Fibroblast of skin of right biceps (primary cell): ENCODE measurements at places on chromosomes 5 and 9.

DNA sequence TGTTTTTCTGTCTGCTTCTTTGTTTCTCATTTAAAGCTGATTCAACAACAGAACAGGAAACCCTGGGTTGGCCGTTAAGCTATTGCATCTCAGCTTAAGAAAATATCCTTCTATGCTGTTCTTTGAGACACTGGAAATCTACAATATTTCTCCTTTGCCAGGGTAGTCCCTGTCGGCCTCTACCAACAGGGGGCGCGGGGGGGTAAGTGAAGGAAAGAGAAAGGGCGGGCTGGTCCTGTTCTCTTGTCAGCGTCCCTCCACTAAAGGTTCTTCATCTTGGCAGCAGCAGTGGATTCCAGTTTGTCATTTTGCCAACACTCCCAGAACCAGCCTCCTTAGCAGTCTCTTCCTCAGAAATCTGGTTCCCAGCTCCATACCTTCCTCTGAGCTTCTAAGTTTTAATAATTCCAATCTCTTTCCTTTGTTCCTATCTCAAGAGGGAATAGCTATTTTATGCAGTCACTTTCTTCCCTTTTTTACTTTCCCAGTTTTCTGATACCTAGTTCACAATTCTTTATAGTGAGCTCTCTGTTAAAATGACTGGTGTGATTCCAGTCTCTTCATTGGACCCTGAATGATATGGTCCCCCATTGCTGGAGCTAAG is 222.3 kb downstream of the GLIS3 start:
- peak; percentile 81 for DNase-seq

DNA sequence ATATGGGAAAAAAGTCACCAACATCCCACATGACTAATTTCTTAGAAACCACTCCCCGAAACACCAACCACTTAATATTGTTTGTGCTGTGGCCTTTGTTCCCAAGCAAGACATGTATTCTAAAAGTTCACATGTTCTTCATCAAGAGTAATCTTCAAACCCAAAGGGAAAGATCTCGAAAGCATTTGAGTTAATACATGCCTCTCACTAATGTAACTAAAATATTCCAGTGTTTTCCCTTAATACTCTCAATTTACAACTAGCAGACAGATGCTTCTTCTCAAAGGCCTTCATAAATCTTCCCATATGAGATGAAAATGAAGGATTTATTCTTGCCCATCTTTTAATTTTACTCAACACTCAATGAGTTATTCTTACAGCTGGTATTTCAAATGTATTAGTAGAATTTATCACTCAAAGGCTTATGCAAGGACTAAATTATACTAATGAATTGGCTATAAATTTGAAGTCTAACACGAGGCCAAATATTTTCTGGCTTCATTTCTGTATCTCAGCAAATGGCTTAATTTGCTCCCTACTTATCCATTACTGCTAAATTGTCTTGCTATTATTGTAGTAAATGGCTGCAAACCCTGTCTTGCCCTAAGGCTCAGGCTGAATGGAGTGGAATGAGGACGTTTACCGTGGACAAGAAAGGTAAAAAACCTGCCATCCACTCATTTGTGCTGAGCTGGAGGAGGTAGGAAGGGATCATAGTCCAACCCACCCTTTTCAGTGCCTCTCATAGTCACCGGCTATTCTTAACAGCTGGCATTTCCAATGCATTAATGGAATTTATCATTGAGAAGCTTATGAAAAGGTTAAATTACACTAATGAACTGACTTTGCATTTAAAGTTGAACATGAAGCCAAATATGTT is 474.4 kb downstream of the RASEF start:
- DNase-seq, result no peak

- DNase-seq, result peak; percentile 79
Measured at GRCh38 chr5:73901043-73901442, 275.0 kb downstream of the ARHGEF28 start.

- DNase-seq, result peak; percentile 85
Measured at GRCh38 chr9:34651876-34652601, at the start of gene IL11RA. IL11RA (plus strand) TSS chr9:34652185; CDS start chr9:34655218, 3,033 bp downstream.

DNA sequence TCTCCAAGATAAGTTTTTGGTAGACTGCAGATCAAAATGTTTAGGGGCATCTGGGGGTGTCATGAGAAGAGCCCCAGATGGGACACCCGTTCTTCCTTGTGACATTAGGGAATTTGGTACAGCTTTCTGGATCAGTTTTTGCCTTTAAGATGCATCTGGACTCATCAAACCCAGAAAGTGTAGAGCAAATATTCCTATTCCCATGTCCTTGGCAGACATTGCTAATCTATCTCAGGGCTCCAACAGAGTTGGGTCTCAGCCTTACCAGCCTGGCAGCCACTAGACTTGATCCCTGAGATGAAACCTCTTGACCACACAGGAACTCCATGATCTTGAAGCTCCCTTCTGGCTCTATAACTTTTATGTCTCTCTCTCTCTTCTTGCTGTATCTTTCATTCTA is 35.6 kb downstream of the ERGIC1 start:
- DNase-seq, result peak; percentile 31

GRCh38 chr5:159850160-159850559 is 66.1 kb upstream of the ADRA1B start:
- peak; percentile 84 for DNase-seq

- DNase-seq, result peak; percentile 68
Measured at GRCh38 chr9:122125158-122125508, 32.0 kb upstream of the TTLL11 start.

DNA sequence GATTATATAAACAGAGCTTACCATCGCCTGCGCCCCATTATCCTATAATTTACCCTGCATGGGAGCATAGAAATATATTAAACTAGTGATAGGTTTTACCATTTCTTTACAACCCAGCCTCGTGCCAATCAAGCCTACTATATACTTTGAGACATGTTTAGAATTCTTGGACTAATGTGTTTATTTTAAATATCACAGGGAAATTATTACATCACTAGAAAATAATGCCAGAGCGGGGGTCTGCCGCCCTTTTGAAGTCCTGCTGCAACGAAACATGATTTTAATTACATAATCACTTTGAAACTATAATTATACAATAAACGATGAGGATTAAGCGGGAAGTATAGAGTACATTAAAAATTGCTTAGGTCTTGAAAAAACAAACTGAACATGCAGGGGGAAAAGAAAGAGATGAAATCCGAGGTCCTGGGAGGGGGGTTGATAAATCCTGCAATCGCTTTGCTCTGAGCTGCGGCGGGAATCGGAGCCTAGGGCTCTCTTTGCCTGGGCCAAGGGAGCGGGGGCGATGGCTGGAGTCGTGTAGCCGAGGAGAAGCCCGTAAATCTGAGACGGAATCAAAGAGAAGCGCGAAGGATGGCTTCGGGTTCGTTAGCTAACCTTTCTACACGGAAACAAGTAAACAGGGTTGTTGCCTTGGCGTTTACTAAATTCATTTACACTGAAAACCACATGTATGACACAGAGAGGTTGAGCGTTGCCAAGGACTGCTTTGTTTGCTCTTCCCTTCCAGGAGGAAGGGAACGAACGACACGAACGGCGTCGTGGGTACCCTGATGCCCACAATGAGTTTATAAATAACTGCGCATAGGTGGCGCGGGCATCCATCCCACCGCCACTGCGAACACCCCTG is 127.6 kb downstream of the TMEM174 start:
- peak; percentile 69 for DNase-seq

DNA sequence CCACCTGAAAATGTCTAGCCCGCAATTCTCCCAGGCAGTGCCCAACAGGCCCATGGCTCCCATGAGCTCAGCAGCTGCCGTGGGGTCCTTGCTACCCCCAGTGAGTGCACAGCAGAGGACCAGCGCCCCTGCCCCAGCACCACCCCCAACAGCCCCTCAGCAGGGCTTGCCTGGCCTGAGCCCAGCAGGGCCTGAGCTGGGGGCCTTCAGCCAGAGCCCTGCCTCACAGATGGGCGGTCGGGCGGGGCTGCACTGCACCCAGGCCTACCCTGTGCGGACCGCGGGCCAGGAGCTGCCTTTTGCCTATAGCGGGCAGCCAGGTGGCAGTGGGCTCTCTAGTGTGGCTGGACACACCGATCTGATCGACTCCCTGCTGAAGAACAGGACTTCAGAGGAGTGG is 19.3 kb upstream of the LTC4S start:
- no peak for DNase-seq

- DNase-seq, result peak; percentile 100
Measured at GRCh38 chr9:16705111-16705604, 165.3 kb downstream of the BNC2 start.

GRCh38 chr9:108994695-108995094 is 18.6 kb downstream of the CTNNAL1 start:
- DNase-seq, result peak; percentile 19

- no peak for DNase-seq
Measured at GRCh38 chr9:119227422-119227821, 141.8 kb downstream of the BRINP1 start.

- peak; percentile 94 for DNase-seq
Measured at GRCh38 chr9:98790842-98791607, 5.3 kb downstream of the ANKS6 start.

DNA sequence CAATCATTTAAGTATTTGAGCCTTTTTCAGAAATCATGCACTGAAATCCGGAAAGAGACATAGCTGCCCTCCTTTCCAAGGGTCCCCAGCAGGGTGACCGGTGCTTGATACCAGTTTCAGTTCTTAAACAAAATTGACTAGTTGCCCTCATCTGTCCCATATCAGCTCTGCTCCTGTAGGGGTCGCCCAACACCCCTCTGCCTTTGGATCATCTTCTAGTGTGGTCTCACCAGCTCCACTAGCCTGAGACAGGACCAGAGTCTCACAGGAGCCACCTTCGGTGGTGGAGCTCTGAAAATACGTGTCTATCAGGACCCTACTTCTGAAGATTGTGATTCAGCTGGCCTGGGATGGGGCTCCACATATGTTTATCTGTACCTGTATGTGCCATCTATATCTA is 428.2 kb downstream of the ENC1 start:
- peak; percentile 38 for DNase-seq

GRCh38 chr5:107063511-107063910 is 607.2 kb downstream of the EFNA5 start:
- peak; percentile 17 for DNase-seq

DNA sequence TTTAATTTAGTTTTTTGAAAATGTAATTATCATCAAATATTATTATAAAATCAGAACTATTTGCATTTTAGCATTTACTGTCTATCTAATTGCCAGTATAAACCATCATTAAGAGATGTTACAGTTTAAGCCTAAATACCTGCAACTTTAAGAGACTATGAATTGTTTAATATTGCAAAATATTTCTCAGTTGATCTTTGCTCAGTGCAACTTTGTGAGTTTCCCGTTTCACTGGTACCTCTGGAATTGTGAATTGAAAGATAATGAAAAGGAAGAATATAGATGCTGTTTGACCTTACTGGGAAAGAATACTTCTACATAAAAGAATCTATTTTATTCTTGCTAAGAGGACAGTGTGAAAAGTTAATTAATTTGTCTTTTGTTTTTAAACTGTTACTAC is 30.2 kb upstream of the TMED7 start:
- DNase-seq, result no peak

DNA sequence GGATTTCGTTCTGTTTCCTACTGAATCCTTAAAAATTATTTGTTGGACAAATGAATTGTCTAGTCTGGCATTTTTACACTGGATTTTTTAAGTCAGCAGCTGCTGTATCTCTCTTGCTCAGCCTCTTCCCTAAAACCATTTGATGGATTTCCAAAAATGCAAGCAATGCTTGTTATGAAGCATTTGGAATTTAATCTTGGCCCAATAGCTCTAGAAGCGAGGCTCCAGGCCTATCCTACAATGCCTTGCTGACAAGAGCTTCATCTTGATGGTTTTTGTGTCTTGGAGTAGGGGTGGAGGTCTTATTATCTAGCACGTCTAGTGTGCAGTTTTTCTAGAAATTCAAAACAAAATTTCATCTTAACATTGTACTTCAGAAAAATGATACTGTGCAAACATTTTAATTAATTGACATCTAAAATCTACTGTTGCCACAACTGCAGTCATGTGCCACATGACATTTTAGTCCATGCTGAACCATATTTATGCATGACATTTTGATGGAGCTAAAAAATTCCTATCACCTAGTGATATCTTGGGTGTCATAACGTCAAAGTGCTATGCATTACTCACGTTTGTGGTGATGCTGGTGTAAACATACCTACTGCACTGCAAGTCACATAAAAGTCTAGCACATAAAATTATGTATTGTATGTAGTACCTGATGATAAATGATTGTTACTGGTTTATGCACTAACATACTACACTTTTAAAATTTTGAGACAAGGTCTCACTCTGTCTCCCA is 5.9 kb upstream of the RAD23B start:
- peak; percentile 85 for DNase-seq

- no peak for DNase-seq
Measured at GRCh38 chr9:26756881-26757280, 135.7 kb downstream of the CAAP1 start.

GRCh38 chr5:172659909-172660628 is 19.0 kb downstream of the NEURL1B start:
- DNase-seq, result peak; percentile 87

DNA sequence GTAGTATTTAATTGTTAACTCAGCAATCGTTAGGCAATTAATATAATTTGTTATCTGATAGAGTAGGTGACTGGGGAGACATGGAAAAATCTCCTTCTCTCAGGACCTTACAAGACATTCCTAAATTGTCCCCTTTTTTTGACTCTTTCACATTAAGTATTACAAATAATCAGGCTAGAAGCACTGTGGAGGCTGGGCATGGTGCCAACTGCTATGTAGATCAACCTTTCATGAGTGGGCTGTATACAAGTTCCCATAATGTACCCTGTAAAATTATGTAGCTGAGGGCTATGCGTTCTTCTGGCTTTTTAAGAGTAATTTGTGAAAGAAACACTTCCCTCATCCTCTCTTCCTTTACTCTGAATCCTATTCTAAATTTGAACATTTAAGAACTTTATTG is 140.2 kb downstream of the NFIB start:
- DNase-seq, result no peak

GRCh38 chr5:156556666-156557406 is 229.9 kb downstream of the SGCD start:
- DNase-seq, result no peak

DNA sequence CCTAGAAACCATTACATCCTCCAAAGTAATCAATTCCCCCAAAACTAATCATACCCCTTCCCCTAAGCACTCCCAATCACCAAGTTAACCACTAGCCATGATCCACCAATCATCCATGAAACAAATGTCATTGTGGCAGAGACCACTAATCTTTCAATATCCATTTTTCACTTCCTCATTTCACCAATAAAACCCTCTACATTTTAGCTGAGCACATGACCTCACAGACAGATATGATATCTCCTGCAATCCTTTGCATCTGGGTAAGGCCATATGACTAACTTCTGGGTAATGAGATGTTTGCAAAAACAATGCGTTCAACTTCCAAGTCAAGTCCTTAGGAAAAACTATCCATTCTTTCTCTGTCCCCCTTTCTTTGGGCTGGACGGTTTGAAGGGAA is 20.7 kb downstream of the OR2S2 start:
- DNase-seq, result peak; percentile 56

- no peak for DNase-seq
Measured at GRCh38 chr9:2299156-2299842, 284.2 kb downstream of the SMARCA2 start.

GRCh38 chr5:130112246-130112645 is 208.0 kb downstream of the CHSY3 start:
- DNase-seq, result no peak

DNA sequence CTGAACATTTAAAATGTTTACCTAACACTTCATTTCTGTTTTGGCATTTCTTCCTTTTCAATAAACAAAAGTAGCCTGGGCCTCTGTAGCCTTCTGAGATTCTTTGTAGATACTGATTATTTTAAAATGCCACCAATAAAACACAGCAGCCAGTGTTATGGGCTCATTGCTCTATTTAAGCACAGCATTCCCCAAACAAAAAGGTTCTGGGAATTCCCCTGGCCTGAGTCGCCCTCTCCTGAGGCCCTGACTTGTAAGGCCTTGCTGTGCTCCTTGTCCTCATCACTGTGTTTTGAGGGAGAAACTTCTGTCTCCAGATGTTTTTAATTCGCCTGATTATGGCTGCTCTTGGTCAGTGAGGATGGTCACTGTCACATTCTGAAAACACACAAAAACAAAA is 33.0 kb upstream of the CTXN3 start:
- peak; percentile 10 for DNase-seq
